Aorta (tissue), 5 donors: ENCODE measurements at places on chromosomes 5 and 9. TPM values are rescaled to one million over a fixed set of nuclear protein-coding genes. Genes with fewer than 3 reads are reported as not detected.

DNA sequence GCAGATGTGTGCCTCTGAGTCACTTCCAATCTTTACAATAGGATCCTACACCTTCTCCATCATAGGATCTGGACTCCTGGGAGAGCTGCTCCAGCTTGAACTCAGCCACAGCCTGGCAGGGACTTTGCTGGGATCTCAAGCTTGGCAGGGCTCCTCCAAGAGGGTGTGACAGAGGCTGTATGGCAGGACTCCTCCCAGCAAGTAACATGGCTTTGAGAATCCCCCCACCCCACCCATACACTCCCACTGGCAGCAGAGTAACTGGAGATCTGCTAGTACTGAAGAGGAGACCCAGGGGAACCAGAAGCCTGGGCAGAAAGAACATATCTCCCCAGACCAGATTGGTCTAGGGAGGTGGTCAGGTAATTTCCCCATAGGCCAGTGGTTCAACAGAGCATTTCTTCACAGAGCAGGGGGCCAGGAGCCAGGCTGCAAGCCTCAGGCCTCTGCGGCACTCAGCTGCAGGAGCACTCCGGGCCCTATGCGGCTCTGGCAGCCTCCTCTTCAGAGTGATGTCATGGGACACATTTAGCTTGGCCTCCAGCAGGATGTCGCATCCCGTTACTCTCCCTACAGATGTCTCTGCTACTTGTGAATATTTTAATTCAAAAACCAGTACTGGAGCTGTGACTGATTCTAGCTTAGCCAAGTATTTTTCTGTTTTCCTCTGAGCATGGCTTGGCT is 1.7 kb upstream of the ACSL6 start:
- no peak overlapping the region for H3K27ac ChIP-seq
- H3K27me3 ChIP-seq, result no peaks in the 10 kb centered on the region
- no peaks in the 10 kb centered on the region for H3K4me1 ChIP-seq
- H3K4me3 ChIP-seq, result no peak overlapping the region

DNA sequence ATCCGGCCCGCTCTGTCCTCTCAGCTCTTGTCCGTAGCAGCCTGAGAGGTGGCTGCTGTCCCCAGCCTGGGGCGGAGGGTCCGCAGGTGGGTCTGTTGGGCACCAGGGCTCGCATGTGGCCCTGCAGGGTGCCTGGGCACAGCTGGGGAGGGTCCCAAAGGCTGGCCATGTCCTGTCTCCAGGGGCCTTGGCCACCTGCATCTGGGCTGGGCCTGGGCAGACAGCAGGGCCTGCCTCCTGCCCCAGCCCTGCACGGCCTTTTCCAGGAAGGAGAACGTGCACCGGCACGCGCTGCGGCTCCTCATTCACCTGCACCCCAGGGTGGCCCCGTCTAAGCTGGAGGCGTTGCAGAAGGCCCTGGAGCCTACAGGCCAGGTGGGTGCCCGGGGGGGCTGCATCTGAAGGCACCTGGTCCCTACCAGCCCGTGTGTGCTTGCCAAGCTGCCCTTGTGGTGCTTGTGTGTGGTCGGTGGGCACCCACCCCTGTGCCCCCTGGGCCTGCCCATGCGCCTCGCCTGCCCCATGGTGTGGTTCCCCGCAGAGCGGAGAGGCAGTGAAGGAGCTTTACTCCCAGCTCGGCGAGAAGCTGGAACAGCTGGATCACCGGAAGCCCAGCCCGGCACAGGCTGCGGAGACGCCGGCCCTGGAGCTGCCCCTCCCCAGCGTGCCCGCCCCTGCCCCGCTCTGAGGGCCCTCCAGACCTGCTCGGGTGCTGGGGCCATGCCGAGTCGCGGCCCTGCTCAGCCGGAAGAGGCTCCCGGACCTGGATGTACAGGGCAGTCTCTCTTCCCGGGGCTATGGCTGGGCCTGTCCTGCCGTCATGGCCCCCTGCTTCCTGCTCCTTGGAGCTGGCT is 5.1 kb upstream of the TOR4A start:
- no peak overlapping the region for H3K27ac ChIP-seq
- H3K36me3 ChIP-seq, result no peaks in the 10 kb centered on the region
- DNase-seq, result no peak

- H3K36me3 ChIP-seq, result no peaks in the 10 kb centered on the region
- no peaks in the 10 kb centered on the region for H3K27me3 ChIP-seq
- H3K4me1 ChIP-seq, result peaks cover 16% of the 10 kb centered on the region
- peak overlapping the region; percentile 87 for H3K27ac ChIP-seq
Observed at GRCh38 chr9:77883846-77884771, 147.5 kb downstream of the GNAQ start.

GRCh38 chr5:116759860-116760640 is 185.4 kb upstream of the SEMA6A start:
- no peaks in the 10 kb centered on the region for H3K27me3 ChIP-seq
- no peak overlapping the region for H3K27ac ChIP-seq
- no peaks in the 10 kb centered on the region for H3K4me1 ChIP-seq
- H3K4me3 ChIP-seq, result no peak overlapping the region

The RNF183 gene
- not detected for total RNA-seq

The FBXL7 gene
- 32.7 TPM for total RNA-seq

- peaks cover 2% of the 10 kb centered on the region for H3K4me1 ChIP-seq
- no peaks in the 10 kb centered on the region for H3K27me3 ChIP-seq
- H3K4me3 ChIP-seq, result no peak overlapping the region
- no peak overlapping the region for H3K27ac ChIP-seq
- H3K36me3 ChIP-seq, result no peaks in the 10 kb centered on the region
- DNase-seq, result no peak
Observed at GRCh38 chr5:143206196-143207053, 197.1 kb downstream of the NR3C1 start.

DNA sequence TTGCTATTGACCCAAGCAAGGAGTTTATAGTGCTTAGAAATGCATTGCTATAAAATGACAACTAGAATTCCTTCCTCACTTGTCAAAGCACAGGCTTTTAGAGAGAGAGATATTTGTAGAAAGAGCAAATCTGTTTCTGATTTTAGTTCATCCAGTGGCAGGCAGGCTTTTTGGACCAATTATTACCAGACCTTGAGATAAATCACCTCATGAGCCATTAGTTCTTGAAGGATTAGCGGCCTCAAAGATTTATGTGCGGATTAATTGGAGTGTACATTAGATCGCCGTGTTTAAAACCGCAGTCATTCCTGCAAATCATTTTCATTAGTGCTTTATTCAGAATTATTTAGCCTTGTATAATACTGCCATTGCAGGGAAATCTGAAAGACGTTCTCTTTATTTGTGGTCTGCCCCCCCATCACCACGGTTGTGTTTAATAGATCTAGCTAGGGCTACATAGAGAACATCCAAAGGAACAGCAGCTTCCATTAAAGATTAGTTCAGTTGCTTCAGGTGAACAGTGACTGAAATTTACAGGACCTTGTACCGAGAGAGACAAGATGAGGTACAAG is 28.8 kb upstream of the TJP2 start:
- no peak overlapping the region for H3K27ac ChIP-seq
- H3K4me1 ChIP-seq, result no peaks in the 10 kb centered on the region
- no peak for DNase-seq
- H3K27me3 ChIP-seq, result no peaks in the 10 kb centered on the region
- no peaks in the 10 kb centered on the region for H3K36me3 ChIP-seq
- H3K4me3 ChIP-seq, result no peak overlapping the region
